ENCODE measurements at places on chromosomes 12 and 14.

- no peak for DNase-seq
These were observed 148.9 kb downstream of the SAMD4A start for GRCh38 chr14:54715811-54716210.

- no peak for DNase-seq
These were observed 21.3 kb downstream of the NAA25 start for GRCh38 chr12:112087055-112087850.

GRCh38 chr12:111227476-111228420 lies 141.1 kb downstream of the PHETA1 start:
- DNase-seq: no peak

- no peak for DNase-seq
These were observed 77.7 kb downstream of the SETD3 start for GRCh38 chr14:99402950-99403349.

GRCh38 chr12:132948146-132949066 lies 7.7 kb downstream of the ZNF605 start:
- DNase-seq: no peak

DNA sequence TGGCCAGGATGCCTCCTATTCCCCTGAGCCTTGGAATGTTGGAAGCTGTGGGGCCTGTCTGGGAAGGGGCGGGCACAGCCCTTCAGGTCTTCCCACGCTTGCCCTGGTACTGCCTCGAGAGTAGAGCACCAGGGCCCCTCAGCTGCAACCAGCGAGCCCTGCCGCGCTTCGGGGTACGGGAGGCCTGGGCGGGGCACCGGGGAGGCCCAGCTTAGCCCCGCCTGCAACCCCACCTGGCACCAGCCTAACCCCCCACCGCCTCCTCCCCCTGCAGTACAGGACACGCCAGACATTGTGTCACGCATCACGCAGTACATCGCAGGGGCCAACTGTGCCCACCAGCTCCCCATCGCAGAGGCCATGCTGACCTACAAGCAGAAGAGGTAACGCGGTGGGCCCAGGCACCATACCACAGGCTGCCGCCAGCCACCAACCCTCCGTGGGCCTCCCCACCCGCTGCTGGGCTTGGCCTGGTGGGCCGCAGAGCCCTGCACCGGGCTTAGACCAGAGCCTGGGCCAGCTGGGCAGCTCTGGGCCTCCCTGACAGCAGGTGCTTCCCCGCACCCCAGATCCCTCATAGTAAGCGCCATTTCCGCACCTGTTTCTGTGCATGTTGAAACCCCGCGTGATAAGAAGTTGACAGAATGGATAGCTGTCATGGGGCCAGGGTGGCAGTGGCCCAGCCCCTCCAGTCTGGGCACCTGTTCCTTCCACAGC lies 13.6 kb upstream of the TEX22 start:
- DNase-seq: no peak

DNA sequence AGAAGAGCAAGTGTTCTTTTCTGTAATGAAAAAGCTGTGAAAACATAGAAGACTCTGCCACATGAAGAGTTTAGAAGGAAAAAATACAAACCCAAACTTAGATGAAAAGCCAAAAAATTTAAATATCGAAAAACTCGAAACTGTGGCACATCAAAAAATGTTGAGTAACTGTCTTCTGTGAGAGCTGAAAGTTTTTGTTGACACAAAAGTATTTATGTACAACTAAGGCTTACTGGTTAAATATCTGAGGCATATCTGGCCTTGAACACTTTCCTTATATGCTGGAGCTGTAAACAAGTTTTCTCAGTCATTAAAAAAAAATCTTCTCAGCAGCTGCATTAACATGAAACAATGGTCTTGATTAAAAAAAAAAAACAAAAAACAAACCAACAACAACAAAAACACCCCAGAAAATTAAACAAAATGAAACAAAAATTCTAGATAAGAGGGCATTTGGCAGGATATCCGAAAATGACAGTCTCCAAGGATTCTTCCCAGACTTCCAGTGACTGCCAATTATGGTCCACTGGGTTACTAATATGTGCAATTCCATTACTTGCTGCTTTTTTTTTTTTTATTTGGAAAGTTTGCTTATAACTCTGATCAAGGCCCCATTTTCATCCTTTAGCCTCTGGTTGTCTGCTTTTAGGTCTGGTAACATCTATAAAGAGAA lies 84.7 kb upstream of the PAWR start:
- DNase-seq: no peak

DNA sequence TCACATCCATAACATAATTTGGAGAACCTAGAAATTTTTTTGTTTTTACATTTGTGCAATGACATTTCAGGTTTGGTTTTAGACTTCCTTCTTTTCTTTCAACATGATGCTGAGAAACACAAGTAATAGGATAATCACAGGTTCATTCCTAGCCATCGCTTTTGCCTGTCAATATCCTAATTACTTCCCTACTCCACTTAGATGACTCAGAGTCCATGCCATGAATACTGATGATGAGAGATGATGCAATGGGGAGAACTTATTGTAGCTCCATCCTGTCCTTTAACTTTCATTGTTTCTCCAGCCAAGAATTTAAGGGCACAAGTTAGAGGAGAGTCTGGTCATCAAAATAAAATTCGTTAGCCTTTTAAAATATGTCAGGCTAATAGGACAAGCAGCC lies 101.3 kb downstream of the PTPRO start:
- DNase-seq: no peak

- DNase-seq: no peak
These were observed 407.4 kb downstream of the PAWR start for GRCh38 chr12:79283364-79283763.

DNA sequence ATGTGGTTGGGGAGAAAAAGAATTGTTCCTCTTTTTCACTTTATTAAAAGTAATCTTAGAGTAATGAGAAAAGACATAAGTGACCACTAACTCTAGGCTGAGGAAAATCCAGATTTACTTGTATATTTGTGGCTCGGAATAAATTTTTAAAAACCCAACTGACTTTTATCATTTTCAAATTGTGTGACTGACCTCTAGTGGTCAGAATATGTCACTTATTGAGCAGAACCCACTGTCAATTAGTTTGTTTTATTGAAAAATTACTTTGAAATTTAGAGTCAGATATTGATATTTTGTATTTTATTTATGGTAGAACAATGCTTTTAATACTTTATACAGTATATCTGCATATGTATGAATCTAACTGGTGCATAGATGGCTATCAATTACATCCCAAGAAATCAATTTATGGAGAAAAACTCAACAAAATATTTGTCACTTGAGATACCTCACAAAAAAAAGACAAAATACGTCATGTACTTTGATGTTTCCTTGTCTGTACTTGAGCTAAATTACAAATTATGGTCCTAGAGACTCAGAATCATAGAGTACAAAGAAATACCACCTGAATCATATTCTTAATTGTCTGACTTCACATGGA lies 229.4 kb downstream of the CNTN1 start:
- no peak for DNase-seq

GRCh38 chr12:93925585-93926205 lies 222.7 kb upstream of the PLXNC1 start:
- no peak for DNase-seq

GRCh38 chr12:19683178-19683927 lies 244.1 kb downstream of the AEBP2 start:
- DNase-seq: no peak

DNA sequence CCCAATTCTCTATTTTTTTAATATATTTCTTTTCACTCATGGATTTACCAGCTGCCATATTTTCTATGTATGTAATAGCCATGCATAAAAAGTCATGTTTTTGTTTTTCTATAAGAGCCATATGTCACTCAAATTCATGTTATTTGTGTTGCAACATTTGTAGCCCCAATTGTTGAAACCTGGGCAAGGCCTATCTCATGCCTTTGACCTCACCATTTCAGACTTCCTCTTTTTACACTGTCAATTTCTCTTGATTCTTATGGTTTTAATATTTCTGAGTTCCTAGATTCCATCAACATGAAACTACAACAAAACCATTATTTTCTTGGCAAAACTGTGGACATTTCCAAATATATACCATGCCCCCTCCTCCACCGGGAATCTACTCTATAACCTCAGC lies 647.5 kb downstream of the C12orf50 start:
- no peak for DNase-seq

- DNase-seq: no peak
These were observed 23.5 kb downstream of the IFNG-AS1 start for GRCh38 chr12:68012712-68013111.

DNA sequence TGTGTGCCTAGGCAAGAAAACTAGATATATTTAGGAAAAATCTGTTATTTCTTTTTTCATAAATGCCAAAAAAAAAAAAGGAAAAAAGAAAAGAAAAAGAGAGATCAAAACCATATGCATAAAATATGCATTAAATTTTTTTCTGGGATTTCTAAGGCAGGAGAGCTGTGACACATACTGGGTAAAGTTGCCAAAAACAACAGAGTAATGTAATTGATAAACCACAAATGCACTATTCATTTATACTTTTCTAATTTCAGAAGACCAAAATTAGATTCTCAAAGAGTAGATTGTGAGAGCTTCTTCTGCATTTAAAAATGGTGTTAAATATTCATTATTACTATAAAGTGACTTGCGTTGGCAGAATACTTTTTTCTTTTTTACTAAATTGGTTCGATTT lies 673.8 kb upstream of the MGAT4C start:
- no peak for DNase-seq

- no peak for DNase-seq
These were observed 26.2 kb downstream of the ANG start for GRCh38 chr14:20714593-20715250.

DNA sequence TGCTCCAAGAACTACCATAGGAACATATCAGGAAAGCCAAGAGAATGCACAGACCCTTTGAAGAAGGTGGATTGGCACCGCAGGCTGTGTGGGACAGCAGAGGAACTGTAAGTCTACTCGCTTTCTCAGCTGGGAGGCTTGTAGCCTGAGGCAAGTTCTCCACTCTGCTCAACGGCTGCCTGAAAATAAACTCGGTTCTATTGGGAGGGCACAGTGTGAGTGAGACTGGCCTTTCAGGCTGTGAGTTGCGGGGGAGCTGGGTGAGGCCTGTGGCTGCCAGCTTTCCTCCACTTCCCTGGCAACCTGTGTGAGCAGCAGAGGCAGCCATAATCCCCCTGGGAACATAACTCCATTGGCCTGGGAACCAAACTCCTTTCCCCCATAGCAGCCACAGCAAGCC lies 132.1 kb downstream of the ANKS1B start:
- DNase-seq: no peak

DNA sequence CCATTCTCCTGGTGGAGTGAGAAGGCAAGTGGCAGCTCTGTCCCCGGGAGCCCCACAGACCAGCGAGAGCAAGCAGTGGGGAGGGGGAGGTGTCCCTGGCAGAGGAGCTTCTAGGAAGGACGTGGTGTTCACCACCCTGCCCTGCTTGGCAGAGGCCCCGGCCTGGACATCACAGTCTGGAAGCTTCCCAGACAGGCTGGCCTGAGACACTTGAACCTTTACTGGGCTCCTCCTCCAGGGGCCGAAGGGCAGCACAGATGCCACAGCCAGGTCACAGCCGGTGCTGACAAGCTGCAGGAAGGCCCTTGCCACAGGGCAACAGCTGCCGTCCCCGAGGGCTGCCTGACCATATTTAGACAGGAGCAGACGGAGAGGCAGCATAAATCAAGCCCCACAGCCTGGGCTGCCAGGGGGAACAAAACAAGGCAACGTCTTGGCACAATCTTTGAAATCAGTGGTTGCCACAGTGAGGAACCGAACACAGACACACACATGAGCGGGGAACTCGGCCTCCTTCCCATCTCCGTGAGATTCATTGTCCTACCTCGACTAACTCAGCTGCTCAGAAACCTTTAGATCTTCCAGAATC lies 28.5 kb downstream of the PRIMA1 start:
- DNase-seq: no peak

DNA sequence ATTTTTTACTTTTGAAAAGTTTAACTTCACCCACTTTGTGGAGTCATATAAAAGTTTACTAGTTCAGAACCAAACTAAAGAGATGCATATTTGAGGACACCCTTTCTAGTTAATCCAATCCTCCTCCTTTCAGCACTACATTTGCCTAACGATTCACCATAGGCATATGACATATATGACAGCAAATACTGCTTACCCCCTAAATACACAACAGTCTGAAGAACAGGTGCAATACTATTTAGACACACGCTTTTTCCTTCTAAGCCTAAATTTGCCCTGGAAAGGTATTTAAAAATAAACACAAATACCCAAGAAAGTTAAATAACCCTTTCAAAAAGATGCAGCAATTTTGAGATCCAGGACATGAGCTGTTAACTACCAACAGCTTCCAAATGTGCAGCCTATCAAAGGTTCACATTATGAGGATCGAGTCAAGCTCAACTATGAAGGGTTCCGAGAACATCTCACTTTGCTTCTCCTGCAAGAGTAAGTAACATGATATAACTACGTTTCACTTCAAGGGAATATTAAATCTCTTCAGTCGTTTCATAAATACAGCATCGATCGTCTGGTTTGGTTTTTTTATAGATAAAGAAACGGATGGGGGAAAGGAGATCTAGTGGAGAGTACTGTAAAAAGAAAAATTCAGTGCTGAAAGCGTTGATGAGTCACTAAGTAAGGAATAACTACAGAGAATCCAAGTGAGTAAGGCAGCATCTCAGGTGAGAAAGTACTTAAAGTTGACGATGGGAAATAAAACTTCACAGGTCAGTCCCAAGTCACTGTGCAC lies 677 bp upstream of the AP4S1 start:
- DNase-seq: no peak

DNA sequence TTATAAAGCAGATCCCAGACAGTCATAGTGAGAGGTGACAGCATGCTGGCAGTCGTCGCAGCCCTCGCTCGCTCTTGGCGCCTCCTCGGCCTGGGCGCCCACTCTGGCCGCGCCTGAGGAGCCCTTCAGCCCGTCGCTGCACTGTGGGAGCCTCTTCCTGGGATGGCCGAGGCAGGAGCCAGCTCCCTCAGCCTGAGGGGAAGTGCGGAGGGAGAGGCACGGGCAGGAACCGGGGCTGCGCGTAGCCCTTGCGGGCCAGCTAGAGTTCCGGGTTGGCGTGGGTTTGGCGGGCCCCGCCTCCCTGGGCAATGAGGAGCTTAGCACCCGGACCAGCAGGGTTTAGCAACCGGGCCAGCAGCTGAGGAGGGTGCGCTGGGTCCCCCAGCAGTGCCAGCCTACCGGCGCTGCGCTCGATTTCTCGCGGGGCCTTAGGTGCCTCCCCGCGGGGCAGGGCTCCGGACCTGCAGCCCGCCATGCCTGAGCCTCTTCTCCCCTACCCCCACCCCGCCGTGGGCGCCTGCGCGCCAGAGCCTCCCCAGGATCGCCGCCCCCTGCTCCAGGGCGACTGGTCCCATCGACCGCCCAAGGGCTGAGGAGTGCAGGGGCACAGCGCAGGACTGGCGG lies 451.2 kb upstream of the DCN start:
- no peak for DNase-seq

DNA sequence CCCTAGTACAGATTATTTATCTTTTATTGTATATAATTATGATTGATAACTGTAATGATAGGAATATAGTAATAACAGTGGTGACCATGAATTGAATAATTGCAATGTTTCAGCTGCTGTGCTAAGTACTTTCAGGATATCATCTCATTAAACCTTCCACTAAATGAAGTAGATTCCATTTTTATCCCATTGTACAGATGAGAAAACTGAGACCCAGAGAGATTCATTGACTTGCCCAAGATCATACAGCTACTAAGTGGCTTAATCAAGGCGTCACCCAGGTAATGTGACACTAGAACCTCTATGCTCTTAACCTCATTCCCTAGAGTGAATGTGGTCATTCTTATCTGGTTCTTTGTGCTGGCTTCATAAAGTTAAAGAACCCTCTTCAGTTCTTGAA lies 124.6 kb downstream of the KTN1 start:
- DNase-seq: no peak

- DNase-seq: no peak
These were observed 8.2 kb upstream of the CRADD start for GRCh38 chr12:93668919-93669418.

Data from activated naive CD8-positive, alpha-beta T cell treated with anti-CD3 and anti-CD28 coated beads, Interleukin-2, amount 50 U/mL, for 24 hours (primary cell).